ENCODE measurements at places on chromosomes 3 and 15.

DNA sequence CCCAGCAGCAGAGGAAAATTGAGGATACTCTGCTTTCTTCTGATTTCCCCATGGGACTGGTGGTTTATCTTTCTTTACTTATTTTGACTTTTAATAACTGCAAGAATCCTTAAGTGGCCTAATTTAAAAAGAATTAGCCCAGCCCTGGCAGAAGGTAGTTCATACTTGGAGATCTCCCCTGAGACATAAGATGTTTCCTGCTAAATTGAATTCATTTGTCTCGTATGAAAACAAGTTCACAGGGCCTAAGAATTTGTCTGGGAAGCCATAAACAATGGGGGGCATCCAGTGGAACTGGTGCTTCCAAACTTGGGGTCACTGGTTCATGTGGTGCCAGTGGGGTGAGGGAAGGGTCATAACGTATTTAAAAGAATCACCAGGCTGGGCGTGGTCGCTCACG, 283.1 kb upstream of the RASGRP1 start:
- DNase-seq, result no peak

DNA sequence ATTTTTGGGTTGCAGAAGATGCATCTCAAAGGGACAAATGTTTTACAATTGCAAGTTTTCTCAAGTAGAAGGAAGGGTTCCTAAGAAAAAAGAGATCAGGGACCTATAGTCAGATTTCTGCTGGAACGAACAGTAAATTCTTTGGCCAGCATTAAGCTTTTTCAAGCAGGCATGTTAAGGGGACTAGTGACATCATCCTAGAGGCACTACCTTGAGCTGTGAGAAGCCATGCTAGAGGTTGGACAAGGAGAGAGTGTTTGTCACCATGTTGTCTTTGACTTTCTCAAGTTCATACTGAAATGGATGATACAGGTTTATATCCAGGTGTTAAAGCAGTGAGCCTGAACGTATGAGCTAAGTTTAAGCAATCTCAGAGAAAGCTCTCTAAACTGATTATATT, 85.2 kb upstream of the WDR72 start:
- DNase-seq, result no peak

DNA sequence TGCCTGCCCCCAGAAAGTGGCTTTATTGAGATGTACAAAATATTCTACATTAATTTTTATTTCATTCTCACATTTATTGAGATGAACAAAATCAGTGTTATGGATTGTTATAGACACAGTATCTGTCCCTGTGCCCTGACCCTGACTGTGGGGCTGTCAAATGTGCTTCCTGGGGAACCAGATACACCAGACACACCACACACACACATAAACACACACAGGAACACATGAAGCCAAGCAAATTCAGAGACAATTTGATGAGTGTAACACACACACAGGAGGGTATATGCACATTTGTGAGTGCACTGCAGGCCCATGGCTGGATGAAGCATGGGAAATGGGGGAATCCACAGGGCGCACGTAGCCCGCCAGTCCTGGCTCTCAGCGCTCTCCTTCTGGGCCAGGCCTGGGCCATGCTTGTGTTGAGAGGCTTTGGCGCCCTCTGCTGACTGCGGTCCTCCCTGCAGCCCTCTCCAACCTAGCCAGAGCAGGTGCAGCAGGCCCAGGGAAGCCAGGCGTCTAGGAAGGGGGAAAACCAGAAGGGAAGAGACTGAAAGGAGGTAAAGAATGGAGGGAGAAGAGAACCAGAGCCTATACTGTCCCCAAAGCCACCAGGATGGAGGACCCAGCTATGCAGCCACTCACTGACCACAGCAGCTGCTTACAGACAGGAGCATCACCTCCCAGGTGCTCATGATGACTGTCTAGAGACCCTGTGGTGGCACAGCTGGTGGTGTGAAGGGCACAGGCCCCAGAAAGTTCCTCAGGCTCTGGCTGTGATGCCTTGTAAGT, 18.0 kb upstream of the LOXL1 start:
- peak; percentile 84 for DNase-seq

- DNase-seq, result no peak
Measured at GRCh38 chr3:73484656-73485248, 140.0 kb downstream of the PDZRN3 start.

DNA sequence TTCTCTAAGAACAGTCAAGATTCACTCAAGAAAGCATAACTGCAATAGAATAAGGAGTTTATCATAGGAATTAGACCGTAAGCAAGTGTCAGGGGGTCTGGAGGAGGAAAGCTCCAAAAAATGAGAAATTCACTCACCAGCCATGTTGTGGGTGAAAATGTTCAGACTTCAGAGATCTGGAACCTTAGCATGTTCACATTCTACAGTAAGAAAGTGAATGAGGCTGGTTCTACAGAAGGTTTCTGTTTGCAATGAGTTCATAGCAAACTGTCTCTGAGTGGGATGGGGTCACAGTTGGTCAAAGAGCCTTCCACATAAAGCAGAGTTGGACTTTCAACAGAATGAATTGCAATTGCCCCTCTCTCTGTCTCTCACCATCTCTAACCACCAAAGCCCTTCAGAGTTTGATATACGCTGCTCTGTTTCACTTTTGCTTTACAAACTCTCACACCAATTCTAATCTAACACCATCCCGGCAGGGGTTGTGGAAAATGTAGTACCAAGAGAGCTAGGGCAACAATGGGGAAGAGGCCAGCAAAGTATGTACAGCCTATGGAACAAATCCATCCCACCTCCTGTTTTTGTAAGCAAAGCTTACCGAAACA, 581.8 kb upstream of the UBE2E2 start:
- DNase-seq, result no peak

DNA sequence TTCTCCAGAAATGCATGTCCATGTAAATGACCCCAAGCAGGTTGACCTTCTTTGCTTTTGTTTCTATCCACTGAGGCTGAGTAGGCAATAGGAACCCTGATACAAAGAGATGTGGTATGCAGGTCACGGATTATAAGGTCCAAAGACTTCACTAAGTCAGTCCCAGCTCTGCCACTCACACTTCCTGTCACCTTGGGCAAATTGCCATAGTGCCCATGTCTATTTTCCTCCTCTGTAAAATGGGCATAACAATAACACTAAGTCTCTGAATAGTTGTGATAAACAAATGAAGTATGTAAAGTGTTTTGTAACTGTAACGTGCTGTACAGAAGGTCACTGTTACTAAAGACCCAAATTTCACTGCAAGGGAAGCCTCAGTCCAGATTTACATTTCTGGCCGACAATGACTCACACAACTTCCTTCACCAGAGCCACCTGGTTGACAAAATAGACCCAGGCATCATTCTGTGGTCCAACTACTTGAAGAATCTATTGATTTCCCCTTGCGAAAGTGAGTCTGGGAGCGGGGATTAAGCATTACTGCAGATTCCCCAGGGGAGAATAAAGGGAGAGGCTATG, 175.4 kb upstream of the LPP start:
- no peak for DNase-seq

- DNase-seq, result no peak
Measured at GRCh38 chr3:76826861-76827260, 213.0 kb upstream of the ROBO2 start.

GRCh38 chr3:40582401-40583027, 57.8 kb downstream of the ZNF621 start:
- DNase-seq, result no peak

- DNase-seq, result no peak
Measured at GRCh38 chr3:46098319-46098761, 71.1 kb upstream of the XCR1 start.

DNA sequence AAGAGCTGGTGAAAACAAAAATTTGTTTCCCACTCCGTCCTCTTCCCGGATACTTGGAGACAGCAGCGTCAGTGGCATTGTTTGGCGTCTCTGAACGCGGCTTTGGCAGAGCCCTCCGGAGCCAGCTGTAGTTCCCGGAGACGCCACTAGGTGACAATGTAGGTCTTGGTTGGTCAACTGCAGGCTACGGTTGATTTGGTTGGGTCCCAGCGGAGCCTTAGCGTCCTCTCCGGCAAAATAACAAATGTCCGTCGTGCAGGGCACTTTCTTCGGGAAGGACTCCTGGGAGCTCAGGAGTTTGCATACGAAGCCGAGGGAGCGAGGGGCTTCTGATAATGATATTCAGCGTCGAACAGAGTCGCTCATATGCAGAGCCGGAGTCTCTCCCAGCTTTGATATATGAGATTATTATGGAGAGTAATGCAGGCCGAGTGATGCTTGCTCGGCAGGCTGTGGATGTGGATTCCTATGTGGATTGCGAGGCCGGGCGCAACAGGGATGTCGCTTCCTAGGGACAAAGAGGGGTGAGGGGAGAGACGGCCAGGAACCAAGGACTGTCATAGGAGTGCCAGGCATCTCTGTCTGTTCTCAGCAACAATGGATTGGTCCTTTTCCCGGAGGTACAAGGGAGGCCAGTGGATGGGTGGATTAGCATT, 74.8 kb downstream of the IL20RB start:
- peak; percentile 89 for DNase-seq

- no peak for DNase-seq
Measured at GRCh38 chr15:64624242-64624641, 151.1 kb downstream of the RBPMS2 start.

- DNase-seq, result no peak
Measured at GRCh38 chr3:5255404-5256344, 68.2 kb downstream of the EDEM1 start.

- no peak for DNase-seq
Measured at GRCh38 chr15:76289582-76289981, 21.7 kb downstream of the ETFA start.

DNA sequence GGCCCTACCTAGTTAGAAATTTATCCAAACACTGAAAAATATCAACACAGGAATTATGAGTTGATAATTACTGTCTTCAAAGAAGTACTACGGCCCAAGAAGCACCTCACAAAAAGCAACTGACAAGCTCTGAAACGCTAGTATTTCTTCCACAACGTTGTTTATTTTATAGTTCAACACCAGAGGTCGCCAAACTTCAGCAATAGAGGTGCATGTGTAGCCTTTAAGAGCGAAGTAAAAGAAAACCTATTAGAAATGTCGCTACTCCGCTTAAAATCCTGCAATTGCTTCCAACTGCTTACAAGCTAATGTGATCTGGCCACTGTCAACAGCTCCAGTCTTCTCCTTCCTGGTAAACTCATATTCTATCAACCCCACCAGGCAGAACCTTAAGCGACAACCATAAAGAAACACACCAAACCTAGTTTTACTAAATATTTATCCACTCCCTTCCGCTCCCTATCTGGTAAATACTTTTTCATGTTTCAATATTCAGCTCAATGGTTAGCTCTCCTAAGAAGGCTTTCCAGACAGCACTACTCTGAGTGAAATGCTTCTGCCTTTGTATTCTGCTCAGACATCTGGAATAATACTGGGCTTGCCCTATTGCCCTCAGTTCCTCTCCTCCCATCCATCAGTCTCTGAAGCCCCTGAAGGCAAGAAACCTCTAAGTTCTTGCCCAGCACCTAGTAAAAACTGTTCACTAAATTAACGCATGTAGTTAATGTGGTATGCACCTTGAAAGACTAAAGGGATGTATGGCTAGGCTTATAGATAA, 110.2 kb downstream of the NR1I2 start:
- peak; percentile 34 for DNase-seq

DNA sequence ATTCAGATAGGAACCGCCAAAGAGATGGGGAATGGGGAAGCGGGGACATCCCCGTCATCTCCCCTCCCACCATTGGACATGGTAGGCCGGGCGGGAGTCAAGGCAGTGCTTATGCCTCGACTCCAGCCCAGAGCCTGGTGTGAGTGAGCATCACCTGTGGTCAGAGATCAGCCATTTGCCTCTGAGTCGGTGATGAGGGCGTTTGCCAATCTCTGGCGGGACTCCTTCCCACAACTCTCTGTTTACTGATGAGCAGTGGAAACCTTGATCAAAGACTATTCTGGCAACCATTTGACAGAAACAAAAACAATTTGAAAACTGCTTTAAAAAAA, 63.9 kb upstream of the HES1 start:
- DNase-seq, result no peak

DNA sequence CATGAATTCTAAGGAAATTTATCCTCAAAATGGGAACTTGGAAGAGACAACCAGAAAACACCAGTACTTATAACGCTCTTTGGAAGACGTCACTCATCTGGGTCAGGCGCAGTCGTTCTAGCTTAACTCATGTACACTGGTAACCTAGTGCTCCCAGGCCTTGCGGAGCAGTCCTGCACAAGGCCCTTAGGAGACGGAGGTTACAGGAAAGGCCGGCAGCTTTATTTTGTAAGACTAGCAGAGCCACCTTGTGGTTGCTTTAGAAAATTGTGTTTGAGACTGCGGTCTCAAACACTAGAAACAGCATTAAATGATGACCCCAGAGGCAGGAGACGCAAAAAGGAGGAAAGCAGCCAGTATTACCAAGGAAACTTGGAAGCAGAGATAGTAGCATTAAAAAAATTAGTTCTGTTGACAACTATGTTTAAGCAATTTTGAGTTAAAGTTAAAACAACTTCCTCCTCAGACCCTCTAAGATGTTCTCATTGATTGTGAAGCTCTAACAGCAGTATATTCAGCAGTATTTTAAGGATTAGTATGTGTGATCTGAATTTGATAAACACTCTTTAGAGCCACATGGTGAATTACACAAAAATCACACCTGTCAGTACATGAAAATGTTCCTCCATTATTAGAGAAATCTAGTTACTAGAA, 141.9 kb upstream of the C2CD4B start:
- peak; percentile 51 for DNase-seq

DNA sequence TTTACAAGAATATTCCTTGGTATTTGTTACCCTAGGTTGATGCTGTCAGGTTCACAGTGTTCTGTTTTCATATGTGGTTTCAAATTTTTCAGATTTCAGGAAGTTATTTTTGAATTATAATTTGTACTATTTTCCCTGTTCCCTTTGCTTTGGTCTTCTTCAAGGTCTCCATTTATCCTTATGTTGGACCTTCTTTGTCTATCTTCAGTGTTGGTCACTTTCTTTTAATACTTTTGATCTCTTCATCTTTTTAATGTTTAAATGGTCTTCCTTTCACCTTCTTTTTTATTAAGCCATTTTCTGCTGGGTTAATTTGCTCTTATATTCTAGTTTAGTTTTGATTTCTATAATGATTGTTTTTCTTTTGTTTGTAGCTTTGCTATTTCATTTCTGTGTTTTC, 61.3 kb downstream of the KLHL25 start:
- DNase-seq, result no peak

GRCh38 chr15:95687686-95688085, 642.8 kb upstream of the NR2F2 start:
- DNase-seq, result no peak

GRCh38 chr3:134432236-134432635, 53.5 kb downstream of the ANAPC13 start:
- DNase-seq, result no peak

- no peak for DNase-seq
Measured at GRCh38 chr15:39434751-39435238, 146.1 kb upstream of the THBS1 start.

GRCh38 chr15:80822676-80823075, 43.5 kb downstream of the CEMIP start:
- no peak for DNase-seq

DNA sequence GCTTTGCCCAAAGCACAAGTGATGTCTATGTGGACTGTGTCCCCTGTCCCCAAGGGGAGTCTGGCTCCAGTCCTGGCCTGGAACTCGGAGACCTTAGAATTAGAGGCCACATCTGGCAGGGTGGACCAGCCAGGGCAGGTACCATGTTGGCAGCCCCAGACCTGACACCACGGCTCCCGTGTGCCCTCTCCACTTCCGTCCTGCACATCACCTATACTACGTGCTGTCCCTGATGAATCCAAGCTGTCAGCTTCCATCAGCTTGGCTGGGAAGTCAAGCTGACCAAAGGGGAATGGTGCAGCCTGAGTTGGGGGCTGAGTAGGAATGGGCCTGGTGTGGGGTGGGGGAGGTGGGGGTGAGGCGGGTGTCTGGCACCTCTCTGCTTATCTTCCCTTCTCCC, 15.3 kb downstream of the C15orf39 start:
- no peak for DNase-seq

GRCh38 chr3:100002599-100003350, 111.5 kb downstream of the FILIP1L start:
- DNase-seq, result no peak
